Effector CD4-positive, alpha-beta T cell (primary cell): ENCODE measurements at places on chromosomes 6 and 20.

GRCh38 chr6:18260448-18261106 is 3.8 kb downstream of the DEK start:
- DNase-seq: no peak

GRCh38 chr20:59482351-59483187 is 121.8 kb upstream of the PHACTR3 start:
- DNase-seq: no peak

- DNase-seq: no peak
Measured at GRCh38 chr6:140915551-140915950, 1217.2 kb upstream of the GJE1 start.

DNA sequence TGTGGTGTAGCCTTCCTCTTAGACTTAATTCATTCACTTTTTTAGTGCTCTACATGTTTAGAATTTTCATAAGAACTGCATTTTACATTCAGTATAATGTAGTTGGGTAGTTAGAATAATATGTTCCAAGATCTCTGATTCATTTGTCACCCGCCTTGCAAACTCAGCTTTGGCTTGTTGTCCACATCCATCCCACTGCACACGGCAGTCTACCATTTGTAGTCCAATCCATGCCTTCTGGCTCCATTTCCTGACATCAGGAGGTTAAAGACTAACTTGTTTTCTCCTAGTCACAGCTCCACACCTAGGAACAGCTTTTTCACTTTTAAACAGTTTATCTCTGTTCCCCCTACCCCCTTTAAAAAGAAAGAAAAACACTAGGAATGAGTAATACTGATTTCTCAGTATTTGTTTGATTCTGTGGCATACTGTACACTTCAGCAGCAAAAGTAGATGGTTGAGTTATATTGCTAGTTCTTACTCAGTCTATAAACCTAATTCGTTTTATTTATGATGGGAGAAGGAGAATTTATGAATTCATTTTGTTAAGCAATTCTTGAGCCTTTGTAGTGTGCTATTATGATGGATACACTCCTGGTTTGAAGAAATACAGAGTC is 180.9 kb downstream of the ARID1B start:
- no peak for DNase-seq

- DNase-seq: no peak
Measured at GRCh38 chr6:41156001-41156400, 1.9 kb upstream of the TREML1 start.
